AG08395 (cell line): ENCODE measurements at places on chromosomes 3 and 15.

DNA sequence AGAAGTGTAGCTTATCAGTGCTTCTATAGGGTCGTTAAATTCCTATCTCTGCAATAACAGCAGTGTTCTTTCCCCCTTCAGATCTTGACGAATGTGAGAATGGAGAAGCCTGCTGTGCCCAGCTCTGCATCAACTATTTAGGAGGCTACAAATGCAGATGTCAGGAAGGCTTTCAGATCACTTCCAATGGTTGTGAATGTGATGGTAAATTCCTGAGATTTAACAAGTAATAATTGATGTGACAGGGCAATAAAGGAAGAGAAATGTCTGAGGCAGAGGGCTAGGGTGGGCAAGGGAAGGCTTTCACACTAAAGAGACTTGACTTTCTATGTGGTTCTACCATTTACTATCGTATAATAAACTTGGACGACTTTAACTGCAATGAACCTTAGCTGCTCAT, 711.7 kb upstream of the GOLIM4 start:
- DNase-seq: no peak

- no peak for DNase-seq
Observed at GRCh38 chr3:27213450-27213849, 155.7 kb downstream of the NEK10 start.

DNA sequence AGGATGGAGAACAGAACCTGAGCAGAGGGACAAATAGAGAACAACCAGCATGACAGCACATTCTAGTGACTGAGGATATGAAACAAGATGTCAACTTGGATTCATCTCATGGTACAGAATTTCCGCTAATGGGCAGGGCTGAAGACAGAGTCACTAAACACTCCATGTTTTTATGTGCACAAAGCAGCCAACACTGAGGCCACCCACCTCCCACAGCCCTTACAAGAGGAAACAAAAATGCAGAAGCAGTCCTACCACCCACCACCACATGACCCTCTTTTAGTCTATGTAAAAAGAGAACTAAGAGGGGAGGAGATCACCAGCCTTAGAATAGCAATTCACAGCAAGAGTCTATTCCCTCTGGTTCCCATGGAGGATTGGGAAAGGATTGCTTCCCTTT, 131.4 kb upstream of the UBE2E2 start:
- no peak for DNase-seq

DNA sequence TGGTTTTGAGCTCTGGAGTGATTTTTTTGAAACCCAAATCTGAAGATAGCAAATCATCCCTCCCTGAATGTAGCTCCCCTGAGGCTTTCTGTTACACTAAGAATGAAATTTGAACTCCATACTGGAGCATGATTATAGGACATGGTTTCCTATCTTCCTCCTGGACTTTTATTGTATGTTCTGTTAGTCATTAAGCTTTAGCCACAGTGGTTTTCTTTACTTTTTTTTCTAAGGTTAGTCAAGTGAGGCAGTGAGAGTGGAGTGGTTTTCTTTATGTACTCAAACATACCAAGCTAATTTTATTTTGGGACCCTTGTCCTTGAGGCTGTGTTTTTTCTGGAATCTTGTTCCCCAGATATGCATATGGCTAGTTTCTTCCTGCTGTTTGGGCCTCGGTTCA, 55.2 kb upstream of the FRMD4B start:
- DNase-seq: no peak

DNA sequence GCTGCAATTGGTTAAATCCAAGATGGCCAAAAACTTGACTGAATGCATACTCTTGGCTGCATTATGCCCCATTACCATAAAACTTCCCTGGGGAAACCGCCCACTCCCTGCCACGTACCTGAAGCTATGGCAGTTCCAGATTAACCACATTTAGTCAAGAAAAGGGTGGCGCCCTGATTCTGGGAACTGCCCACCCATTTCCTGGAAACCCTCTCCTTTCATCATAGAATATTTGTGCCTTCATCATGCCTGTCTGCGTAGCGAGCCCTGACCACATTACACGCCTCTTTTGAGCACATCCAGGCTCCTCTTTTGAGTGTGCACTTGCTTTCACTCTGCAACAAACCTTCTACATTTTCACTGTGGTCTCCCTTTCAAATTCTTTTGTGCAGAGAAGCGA, 5.2 kb downstream of the LINS1 start:
- DNase-seq: no peak

GRCh38 chr15:25869701-25870100, 6.6 kb upstream of the ATP10A start:
- no peak for DNase-seq

GRCh38 chr3:183789826-183790225, 35.6 kb downstream of the MAP6D1 start:
- no peak for DNase-seq

DNA sequence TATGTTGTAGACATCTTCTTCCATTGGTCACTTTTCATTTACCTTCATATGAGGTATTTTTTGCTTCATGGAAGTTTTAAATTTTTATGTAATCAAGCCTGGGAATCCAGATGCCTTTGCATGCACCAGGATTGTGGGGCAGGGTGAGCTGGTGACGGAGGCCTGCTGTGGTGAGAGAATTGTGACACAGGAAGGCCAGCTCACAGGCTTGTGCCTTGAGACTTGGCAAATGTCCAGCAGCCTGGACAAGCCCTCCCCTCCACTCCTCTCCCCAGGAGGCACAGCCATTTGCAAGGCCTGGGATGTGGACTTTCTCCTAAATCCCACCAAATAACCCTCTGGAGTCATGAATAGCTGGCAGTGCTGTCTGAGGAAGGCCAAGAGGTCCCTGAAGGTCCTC, 67.4 kb downstream of the RHCG start:
- DNase-seq: no peak

GRCh38 chr3:52481819-52482521, 13.2 kb upstream of the STAB1 start:
- no peak for DNase-seq

DNA sequence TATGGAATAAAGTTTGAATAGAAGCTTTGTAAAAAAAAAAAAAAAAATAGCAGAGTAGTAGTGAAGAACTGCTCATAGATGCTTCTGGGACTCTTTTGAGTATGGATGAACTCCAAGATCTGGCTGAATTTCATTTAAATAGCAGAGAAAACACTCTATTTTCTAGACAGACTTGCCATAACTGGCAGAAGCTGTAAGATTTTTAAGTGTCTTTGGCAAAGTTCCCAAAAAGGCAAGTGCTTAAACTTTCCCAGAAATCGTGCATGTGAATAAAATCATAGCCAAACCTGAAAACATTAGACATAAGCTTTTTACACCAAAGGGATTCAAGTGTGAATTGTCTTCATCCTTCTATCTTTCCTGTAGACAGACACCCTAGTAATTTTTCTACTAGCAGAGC, 110.3 kb upstream of the MITF start:
- DNase-seq: no peak

DNA sequence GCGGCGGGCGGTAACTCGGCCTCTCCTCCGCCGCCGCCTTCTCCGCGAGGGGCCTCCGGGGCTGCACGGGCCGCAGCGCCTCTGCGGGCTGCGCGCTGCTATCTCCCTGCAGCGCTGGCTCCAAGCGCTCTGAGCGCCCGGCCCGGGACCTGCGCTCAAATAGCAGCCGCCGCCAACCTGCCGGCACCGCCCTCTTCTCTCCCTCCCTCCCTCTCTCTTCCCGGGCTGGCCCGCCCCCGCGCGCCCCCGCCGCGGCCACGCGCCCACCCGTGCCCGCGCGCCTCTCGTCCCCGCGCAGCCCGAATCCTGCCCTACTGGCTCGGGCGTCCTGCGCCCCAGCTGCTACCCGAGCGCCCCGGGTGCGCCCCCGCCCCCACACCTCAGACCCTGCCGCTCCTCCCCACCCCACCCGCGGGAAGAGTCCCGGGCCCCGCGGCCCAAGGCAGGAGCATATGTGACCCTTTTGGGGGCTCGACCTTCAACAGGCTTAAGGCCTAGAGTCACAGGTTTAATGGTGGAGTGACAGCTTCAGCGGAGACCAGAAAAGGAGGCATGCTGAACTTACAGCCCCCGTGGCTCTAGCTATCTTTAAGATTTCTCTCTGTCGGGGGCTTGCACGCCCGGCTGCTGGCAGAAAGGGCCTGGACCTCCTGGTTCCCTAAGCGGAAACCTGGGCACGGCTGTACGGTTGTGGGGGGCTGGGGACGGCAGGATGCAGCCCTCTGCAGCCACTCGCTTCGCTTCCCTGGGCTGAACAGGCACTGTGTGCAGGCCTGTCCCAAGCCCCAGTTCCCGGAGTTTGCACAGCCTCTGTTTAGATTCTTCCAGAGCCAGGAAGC, at the start of gene CACNA2D2:
Gene CACNA2D2, minus strand, starts transcription at position 131 of the 839 bp plus-strand sequence. CDS start 211 bp downstream, outside the sequence.
- peak; percentile 15 for DNase-seq

GRCh38 chr15:25850154-25851111, 12.7 kb downstream of the ATP10A start:
- DNase-seq: peak; percentile 92

DNA sequence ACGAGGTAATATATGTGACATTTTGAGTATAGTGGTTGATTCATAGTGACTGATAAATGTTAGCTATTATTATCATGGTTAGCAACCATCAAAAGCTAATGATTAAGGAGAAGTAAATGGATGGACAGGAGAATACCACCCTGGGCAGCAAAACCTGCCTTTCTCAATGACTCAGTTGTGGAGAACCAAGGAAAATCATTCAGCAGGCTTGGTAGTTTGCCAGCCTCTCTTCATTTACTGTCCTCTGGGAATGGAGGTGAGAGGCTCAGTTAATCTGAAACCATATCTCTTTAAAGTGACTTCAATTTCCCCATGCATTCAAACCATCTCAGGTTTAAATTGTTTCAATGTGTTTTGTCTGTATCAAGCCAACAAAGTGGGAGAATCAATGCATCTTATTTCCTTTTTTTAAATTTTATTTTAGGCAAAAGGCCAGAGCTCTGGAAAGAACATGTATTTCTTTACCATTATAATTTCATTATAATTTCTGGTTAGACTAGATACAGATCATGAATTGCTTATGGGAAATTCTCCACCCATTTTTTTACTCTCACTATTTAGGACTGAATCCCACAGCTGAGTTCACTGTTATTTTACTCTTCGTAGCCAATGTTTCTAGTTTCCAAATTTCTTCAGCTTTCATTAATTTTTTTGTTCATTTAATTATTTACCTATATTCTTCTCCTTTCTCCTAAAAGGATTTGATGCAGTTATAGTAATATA, 2.7 kb downstream of the TM4SF18 start:
- no peak for DNase-seq

- DNase-seq: no peak
Observed at GRCh38 chr3:181103605-181104004, 114.1 kb upstream of the DNAJC19 start.

DNA sequence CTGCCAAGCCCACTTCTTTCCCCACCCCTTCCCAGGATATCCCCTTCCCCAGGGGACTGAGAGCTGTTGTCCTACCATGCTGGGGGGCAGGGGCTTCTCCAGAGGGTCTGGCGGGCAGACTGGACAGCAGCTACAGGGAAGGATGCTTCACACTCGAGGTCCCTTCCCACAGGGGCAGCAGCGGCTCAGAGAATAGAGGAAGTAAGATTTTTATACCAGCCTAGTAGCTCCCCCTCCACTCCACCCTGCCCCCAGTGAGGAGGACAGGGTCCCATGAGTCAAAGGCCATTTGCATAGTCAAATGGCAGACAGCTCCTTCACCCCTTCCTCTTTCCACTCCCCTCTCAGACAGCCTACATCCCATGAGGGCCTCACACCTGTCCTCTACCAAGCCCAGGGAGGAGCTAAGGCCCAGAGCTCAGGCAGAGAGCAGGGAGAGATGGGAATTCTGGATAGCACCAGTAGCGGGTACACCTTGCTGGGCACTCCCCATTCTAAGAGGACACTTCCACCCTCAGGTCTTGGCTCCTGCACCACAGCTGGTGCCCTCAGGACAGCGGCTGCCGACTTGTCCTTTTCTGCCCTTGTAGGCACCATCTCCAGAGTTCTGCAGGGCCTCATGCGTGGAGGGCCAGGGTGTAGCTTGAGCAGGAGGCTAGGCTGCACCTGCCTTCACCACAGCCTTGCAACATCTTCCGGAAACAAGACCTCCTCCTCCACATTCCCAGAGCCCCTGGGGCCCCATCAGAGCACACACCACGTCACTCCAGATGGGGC, at the start of gene TLR9:
Gene TLR9, minus strand, starts transcription at position 194 of the 777 bp plus-strand sequence. Its CDS starts 116 bp downstream, at position 78.
- no peak for DNase-seq

DNA sequence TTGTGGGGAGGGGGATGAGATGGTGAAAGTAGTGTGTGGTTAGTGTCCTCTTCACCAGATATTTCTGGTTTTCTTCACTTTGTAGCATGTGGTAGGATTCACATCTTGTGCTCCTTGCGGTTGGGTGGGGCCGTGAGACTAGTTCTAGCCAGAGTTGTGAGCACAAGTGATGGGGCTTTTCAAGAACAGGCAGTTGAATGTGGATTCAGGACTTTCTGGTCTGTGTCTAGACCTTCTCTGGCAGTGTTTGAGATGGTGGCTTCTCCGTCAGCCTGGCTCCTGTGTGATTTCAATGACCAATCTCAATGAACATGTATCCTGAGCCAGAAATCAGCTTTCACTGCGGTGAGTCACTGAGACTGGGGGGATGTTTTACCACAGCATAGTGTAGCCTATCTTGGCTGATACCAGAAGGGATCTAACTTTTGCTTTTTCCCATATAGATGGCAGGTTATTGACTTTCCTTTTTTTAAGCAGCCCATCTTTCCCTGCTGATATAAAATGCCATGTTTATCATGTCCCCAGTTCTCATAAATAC, 82.6 kb downstream of the RPLP1 start:
- peak; percentile 79 for DNase-seq

DNA sequence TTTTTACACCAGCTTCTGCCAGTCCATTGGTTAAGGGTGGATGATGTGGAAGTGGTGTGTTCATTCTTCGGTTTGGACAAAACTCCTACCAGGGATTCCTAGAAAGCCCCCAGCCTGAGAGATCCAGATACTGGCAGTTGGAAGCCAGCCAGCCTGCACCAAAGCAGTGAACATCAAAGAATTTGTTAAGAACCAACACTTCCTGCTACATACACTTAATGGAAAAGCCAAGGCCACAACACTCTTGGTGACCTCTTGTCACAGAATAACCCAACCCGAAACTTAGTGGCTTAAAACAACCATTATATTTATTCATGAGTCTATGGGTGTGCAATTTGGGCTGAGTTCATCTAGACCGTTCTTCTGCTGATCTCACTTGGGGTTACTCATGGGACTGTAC, 42.9 kb upstream of the ADAMTS9 start:
- DNase-seq: no peak

DNA sequence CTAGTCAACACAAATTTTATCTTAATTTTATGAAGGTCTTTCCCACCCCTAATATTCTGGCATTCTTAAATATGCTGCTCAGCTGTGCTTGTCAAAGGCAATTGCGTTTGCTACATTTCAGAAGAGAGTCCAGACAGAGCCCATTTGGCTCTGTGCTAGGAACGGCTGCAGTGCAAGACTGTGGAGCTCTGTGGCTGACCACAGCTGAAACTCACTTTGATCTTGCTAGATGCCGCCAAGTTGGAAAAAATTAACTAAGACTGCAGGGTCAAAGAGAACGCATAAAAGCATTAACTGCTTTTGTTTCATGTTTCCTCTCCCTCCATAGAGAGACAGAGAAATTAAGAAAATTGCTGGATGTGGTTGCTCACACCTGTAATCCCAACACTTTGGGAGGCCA, 7.6 kb upstream of the PPP1R2 start:
- no peak for DNase-seq

GRCh38 chr3:185933374-185934173, 4.2 kb downstream of the TRA2B start:
- no peak for DNase-seq

GRCh38 chr3:7682822-7683229, 818.8 kb upstream of the LMCD1 start:
- DNase-seq: peak; percentile 26

GRCh38 chr3:66397745-66398144, 103.1 kb downstream of the LRIG1 start:
- DNase-seq: no peak

- no peak for DNase-seq
Observed at GRCh38 chr3:113629584-113630421, 66.6 kb downstream of the USF3 start.
